ENCODE measurements at places on chromosomes 16 and 17.

GRCh38 chr17:20989481-20989880, 53.3 kb downstream of the USP22 start:
- DNase-seq = no peak

- DNase-seq = no peak
Observed at GRCh38 chr17:28547096-28547622, 5.3 kb downstream of the UNC119 start.

GRCh38 chr17:3655766-3656165, 12.6 kb downstream of the TAX1BP3 start:
- DNase-seq = no peak

DNA sequence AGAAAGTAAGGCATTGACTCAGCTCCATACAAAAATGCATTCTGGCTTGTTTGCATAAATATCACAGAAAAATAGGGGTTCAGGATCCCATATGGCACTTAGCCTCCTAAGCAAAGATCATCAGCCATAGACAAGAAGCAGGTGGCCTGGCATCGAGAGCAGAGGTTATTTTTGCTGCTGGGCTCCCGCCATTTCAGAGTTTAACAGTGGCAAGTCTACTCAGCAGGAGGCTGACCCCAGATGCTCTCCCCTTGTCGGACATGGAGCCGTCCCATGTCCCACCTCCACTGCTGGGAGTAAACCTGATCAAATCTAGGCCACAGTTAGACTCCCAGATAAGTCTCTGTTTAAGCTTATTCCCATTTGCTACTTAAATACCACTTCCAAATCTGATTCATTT, 269.1 kb downstream of the FTO start:
- no peak for DNase-seq

GRCh38 chr17:43467981-43468581, 15.7 kb upstream of the DHX8 start:
- peak; percentile 78 for DNase-seq

GRCh38 chr17:15456972-15457722, 10.3 kb downstream of the CDRT4 start:
- DNase-seq = peak; percentile 97

DNA sequence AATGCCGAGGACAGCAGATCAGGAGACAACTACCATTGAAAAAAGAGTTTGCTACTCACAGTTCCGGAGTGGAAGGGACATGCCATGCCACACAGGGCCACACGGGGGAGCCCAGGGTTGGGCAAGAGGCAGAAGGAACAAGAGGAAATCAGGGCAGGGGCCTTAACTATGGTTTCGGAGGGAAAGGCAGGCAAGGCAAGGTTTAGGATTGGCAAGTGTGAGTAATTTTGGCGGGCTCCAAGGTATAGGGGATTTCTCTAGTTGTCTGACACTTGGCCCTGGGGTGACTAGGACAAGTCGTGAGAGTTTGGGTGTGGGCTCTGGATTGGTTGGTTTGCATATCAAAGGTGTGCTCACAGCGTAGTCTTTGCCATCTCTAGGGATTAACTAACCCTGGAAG, 27.0 kb upstream of the NTN1 start:
- DNase-seq = peak; percentile 65

GRCh38 chr16:54454616-54455015, 168.0 kb upstream of the IRX3 start:
- no peak for DNase-seq

- no peak for DNase-seq
Observed at GRCh38 chr16:71460941-71461340, 1.1 kb downstream of the ZNF23 start.

GRCh38 chr17:56257075-56257474, 103.8 kb downstream of the ANKFN1 start:
- DNase-seq = no peak

- peak; percentile 15 for DNase-seq
Observed at GRCh38 chr16:3461151-3461550, 17.7 kb downstream of the NAA60 start.

DNA sequence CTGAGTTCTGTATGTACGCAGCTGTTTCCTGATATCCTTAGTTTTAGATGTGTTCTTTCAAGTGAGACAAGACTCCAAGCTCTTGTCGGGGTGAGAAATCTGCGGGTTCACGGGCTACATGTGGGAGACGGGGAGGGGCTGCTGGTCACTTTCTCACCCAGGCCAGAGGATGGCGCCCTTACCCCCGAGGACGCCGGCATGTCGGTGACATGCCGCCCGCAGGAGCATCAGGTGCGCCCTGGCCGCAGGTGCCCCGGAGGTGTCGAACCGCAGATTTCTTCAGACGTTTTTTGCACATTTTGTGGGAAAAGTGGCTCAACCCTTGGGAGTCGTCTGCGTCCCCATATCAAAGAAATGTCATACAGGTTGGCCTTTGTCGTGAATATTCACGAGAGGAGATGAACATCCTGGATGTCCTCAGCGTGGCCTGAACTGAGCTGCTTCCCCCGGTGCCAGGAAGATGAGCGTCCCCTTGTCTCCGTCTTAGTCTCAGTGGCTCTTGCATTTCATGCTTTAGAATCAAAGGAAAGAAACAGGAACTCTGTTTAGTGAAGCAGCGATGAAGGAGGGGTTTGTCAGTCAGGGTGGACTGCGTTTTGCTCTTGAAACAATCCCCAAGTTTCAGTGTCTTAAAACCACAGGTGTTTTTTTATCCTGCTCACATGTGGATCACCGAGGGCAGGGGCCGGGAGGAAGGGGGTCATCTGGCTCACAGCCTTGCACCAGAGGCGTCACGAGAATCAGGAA, 75.4 kb upstream of the ZNF750 start:
- DNase-seq = no peak

DNA sequence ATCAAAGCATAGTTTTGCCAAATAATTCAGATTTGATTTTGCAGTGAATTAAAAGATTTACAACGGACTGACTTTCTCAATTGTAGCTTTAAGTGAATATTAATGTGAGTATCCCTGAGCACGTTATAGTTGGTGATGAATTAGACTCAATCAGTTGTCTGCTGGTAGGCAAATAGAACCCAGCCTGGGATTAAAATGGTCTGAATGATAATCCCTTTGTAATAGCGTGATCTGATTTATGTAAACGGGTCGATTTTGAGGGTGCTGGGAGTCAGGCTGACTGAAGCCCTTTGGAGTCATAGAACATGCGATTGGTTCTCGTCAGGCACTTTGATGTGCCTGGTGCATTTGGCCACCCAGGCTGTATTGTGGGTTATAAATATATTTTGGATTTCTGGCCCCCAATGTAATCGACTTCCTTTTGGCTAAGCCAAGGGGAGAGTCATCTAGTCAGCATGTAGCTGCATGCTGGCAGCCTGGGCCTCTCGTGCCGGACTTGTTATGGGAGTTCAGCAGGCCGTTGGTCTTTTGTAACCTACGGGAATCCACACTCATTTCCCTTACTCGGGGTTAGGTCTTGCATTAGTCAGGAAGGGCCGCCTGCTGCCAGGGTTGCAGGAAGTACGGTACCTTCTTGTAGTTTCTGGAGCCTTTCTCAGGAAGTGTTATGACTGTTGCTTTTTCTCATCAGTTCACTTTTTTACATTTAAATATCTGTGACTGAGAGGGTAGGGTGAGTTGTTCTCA, 5.4 kb downstream of the PGS1 start:
- DNase-seq = peak; percentile 92

DNA sequence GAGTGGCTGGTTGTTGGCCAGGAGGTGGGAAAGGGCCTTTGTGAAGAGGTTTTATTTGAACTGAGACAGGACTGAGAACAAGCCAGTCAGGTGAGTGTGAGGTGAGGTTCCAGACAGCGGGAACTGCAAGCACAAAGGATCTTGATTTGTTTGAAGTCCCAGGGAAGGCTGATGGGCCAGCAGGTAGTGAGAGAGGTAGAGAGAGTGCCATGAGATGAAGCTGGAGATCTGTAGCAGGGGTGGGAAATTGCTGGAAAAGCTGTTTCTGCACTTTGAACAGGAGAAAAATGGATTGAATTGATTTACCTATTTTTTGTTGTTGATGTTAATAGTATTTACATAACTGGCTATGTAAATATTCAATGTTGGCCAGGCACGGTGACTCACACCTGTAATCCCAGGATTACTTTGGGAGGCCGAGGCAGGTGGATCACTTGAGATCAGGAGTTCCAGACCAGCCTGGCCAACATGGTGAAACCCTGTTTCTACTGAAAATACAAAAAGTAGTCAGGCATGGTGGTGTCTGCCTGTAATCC, 7.7 kb upstream of the DCTPP1 start:
- no peak for DNase-seq

All from astrocyte of the hippocampus (primary cell).